K562 (cell line): ENCODE measurements at places on chromosomes 11 and 22. TPM values are rescaled to one million over a fixed set of nuclear protein-coding genes. Genes with fewer than 3 reads are reported as not detected.

GRCh38 chr11:34616830-34617504, 3.9 kb upstream of the EHF start:
- no peaks in the 10 kb centered on the region for H3K27me3 ChIP-seq
- no peak overlapping the region for H3K4me3 ChIP-seq
- H3K36me3 ChIP-seq = no peaks in the 10 kb centered on the region

GRCh38 chr11:57394203-57394965, 3.9 kb upstream of the PRG2 start:
- no peak overlapping the region for H3K27ac ChIP-seq
- no peaks in the 10 kb centered on the region for H3K27me3 ChIP-seq
- H3K4me1 ChIP-seq = peaks cover 66% of the 10 kb centered on the region
- no peaks in the 10 kb centered on the region for H3K36me3 ChIP-seq

- no peak overlapping the region for H3K4me3 ChIP-seq
- H3K36me3 ChIP-seq = peaks cover 45% of the 10 kb centered on the region; the same call in 2 of the 3 replicates
These were observed 15.7 kb downstream of the TMEM121B start for GRCh38 chr22:17105143-17106129.

GRCh38 chr11:21988477-21988876, 204.4 kb upstream of the ANO5 start:
- H3K27ac ChIP-seq = no peak overlapping the region
- H3K27me3 ChIP-seq = no peaks in the 10 kb centered on the region
- DNase-seq = no peak
- H3K4me3 ChIP-seq = no peak overlapping the region
- H3K4me1 ChIP-seq = no peaks in the 10 kb centered on the region
- no peaks in the 10 kb centered on the region for H3K36me3 ChIP-seq

- no peaks in the 10 kb centered on the region for H3K27me3 ChIP-seq
- H3K4me1 ChIP-seq = no peaks in the 10 kb centered on the region
- no peak for DNase-seq
- H3K36me3 ChIP-seq = no peaks in the 10 kb centered on the region
These were observed 687.2 kb downstream of the OPCML start for GRCh38 chr11:132844956-132845696.

DNA sequence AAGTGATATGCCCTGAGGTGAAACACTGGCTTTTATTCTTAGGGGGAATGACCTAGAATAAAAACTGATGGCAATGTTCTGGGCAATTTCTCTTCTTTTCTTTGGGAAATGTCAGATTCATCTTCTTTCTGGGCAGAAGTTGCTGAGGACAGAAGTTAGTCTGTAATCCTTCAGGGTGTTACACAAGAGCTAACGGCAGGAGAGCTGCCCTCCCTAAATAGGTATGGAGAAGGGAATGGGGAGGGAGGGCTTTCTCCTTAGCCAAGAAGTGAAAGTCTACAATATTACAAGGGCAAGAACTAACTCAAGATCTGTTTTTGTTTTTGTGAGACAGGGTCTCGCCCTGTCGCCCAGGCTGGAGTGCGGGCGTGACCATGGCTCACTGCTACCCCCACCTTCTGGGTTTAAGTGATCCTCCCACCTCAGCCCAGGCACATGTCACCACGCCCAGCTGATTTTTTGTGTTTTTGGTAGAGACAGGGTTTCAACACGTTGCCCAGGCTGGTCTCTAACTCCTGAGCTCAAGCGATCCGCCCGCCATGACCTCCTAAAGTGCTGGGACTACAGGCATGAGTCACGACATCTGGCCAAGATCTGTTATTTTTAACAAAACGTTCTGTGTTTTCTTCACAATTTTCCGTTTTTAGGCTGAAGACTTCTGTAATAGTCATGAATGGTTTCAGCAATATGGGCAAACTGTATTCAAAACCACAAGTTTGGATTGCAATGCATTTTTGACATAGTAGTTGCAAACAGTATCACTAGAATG, 7.2 kb downstream of the PIWIL4 start:
- no peak overlapping the region for H3K27ac ChIP-seq
- H3K36me3 ChIP-seq = 0 out of 3 replicates have a peak, but pooled peaks cover 3% of the 10 kb centered on the region
- H3K4me1 ChIP-seq = peaks cover 4% of the 10 kb centered on the region; the same call in 1 of the 2 replicates
- no peaks in the 10 kb centered on the region for H3K27me3 ChIP-seq

DNA sequence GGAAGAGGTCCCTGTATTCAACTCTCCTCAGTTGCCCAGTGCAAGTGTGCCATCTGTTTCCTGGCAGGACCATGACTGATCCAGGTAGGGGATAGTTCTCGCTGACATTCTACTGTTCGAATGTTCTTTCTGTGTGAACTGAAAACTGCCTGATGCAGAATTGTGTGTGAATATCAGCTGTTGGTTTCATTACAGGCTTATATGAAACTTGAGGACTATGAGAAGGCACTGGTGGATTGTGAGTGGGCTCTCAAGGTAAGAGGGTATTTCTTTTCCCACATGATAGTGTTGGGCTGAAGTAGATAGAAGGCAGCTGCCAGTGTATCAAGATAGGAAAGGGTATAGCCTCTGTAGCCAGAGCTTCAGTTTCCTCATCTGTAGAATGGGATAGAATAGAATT, 15.3 kb downstream of the TTC12 start:
- 0 out of 3 replicates have a peak, but pooled peaks cover 3% of the 10 kb centered on the region for H3K36me3 ChIP-seq
- H3K4me3 ChIP-seq = no peak overlapping the region
- no peaks in the 10 kb centered on the region for H3K4me1 ChIP-seq
- DNase-seq = no peak
- H3K27me3 ChIP-seq = no peaks in the 10 kb centered on the region
- no peak overlapping the region for H3K27ac ChIP-seq

GRCh38 chr11:128929991-128930390, 12.7 kb downstream of the TP53AIP1 start:
- no peak overlapping the region for H3K4me3 ChIP-seq
- H3K27ac ChIP-seq = no peak overlapping the region
- peaks cover 7% of the 10 kb centered on the region; the same call in 1 of the 2 replicates for H3K27me3 ChIP-seq
- H3K4me1 ChIP-seq = no peaks in the 10 kb centered on the region
- no peak for DNase-seq

- no peaks in the 10 kb centered on the region for H3K27me3 ChIP-seq
- no peaks in the 10 kb centered on the region for H3K4me1 ChIP-seq
- no peak overlapping the region for H3K4me3 ChIP-seq
- no peak for DNase-seq
- H3K36me3 ChIP-seq = no peaks in the 10 kb centered on the region
These were observed 61.5 kb downstream of the CACNG2 start for GRCh38 chr22:36641902-36642640.

DNA sequence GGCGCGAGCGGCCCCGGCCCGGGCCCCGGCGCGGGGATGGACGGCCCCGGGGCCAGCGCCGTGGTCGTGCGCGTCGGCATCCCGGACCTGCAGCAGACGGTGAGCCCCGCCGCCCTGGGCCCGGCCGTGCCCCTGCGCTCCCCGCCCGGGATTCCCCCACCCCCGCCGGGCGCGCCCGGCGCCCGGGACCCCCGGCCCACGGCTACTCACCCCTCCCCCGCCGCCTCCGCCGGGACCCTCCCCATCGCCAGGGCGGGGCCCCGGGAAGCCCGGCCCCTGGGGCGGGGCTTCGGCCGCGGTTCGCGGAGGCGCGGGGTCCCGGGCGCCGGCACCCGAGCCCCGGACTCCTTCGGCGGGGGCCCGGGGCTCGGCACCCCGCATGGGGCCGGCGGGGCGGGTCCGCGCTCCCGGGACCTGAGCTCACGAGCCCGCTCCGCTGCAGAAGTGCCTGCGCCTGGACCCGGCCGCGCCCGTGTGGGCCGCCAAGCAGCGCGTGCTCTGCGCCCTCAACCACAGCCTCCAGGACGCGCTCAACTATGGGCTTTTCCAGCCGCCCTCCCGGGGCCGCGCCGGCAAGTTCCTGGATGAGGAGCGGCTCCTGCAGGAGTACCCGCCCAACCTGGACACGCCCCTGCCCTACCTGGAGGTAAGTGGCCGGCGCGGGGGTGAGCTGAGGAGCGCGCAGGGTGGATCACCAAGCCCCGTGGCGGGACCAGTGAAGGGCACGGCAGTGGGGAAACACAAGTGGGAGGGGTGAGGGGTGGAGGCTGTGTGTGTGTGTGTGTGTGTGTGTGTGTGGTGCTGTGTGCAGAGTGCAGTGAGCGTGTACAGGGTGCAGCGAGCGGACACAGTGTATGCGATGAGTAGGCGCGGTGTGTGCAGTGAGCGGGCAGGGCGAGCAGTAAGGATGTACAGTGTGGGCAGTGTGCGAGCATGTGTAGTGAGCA, 2.3 kb downstream of the SHANK3 start:
- DNase-seq = peak; percentile 68
- H3K4me3 ChIP-seq = 0 out of 2 replicates have a peak overlapping the region, but pooled peaks have one; percentile 3
- no peaks in the 10 kb centered on the region for H3K4me1 ChIP-seq
- H3K27ac ChIP-seq = no peak overlapping the region
- peaks cover 29% of the 10 kb centered on the region for H3K27me3 ChIP-seq

DNA sequence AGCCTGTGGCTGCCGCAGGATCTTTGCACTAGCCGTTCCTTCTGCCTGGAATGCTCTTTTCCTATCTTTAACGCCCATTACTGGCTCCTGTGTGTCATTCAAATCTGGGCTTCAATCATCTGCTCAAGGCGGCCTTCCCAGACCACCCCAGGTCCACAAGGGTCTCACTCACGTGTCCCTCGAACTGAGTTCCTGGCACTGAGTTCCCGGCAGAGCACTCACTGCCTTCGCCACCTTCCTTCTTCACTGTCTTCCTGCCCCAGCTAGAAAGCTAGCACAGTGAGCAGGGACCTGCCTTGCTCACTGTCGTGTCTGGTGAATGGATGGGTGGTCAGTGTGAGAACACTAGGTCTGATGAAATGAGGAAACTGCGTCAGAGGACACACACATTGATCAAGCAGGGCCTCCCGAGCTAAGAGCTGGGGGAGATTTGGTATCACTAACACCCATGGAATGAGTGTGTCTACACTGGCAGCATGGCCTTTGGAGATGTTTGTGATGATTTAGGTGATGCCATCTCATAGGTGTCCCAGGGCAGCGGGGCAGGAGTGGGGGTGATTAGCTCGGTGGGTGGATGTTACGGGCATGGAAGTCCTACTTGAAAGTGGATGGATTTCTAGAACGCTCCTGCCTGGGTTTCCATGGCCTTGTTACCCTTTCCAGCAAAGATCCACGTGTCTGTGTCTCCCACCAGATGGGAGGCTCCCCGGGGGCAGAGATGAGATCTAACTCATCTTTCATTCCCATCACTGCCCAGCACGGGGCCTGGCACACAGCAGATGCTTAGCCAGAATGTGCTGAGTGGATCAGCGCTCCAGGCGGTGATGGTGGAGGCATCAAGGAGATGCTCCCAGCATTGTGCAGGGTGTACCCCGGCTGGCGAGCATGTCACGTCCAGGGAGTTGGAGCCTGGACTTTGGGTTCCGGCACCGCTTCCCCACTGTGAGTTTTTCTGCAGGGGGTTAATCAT, 64.5 kb downstream of the SHISAL1 start:
- no peaks in the 10 kb centered on the region for H3K36me3 ChIP-seq
- no peaks in the 10 kb centered on the region for H3K27me3 ChIP-seq
- no peak for DNase-seq
- no peak overlapping the region for H3K4me3 ChIP-seq

GRCh38 chr11:13098063-13098462, 88.9 kb downstream of the RASSF10 start:
- H3K4me3 ChIP-seq = no peak overlapping the region
- no peak for DNase-seq
- peaks cover 6% of the 10 kb centered on the region for H3K4me1 ChIP-seq
- H3K27me3 ChIP-seq = no peaks in the 10 kb centered on the region
- no peaks in the 10 kb centered on the region for H3K36me3 ChIP-seq

DNA sequence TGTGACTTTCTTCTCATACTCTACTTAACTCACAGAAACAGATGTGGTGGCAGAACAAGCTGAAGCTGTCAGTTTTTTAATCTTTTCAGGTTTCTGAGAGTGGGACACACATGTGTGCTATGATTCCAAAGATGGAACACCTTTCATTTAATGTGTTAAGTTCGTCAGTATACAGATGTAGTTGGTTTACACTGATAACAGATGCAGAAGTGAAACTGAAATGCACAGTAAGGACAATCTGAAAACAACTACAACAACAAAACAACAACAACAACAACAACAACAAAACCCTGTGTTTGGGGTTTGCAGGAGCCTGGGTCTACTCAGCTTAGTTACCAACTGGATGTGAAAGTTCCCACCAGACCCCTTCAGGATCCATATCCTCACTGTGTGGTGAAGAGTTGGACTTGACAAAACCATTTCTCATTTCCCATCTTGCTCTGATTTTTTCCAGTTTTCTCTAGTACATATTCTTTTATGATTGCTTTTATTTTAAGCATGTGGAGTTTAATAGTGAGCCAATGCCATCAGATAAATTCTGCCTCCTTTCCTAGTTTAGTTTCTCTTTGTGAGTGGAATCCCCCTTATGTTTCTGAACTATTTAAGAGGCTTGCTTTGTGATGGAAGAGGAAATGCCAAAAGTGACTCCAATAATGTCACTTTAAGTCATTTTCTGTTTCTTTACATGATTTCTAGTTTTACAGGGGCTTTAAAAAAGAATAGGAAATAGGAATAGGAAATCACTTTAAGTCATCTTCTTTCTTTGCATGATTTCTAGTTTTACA, 47.8 kb downstream of the ARHGAP42 start:
- no peaks in the 10 kb centered on the region; the same call in 1 of the 2 replicates for H3K4me1 ChIP-seq
- H3K4me3 ChIP-seq = no peak overlapping the region
- H3K27ac ChIP-seq = no peak overlapping the region

DNA sequence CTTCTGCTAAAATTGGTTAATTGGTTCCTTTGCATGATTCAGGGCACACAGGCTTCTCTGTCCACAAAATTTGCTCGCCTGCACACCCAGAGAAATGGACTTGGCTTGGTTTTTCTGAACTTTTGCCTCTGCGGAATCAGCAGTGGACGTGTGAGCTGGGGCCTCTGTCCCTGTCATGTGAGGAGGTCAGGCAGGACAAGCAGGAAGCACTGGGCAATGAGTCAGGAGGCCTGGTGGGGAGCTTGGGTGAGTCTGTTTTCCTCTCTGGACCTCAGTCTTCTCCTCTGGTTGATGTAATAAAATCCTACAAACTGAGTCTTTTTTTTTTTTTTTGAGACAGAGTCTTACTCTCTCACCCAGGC, 10.4 kb upstream of the CELSR1 start:
- no peak overlapping the region for H3K27ac ChIP-seq
- no peak for DNase-seq
- no peak overlapping the region for H3K4me3 ChIP-seq
- H3K27me3 ChIP-seq = peaks cover 3% of the 10 kb centered on the region; the same call in 1 of the 3 replicates
- no peaks in the 10 kb centered on the region for H3K36me3 ChIP-seq
- H3K4me1 ChIP-seq = no peaks in the 10 kb centered on the region; the same call in 1 of the 2 replicates

DNA sequence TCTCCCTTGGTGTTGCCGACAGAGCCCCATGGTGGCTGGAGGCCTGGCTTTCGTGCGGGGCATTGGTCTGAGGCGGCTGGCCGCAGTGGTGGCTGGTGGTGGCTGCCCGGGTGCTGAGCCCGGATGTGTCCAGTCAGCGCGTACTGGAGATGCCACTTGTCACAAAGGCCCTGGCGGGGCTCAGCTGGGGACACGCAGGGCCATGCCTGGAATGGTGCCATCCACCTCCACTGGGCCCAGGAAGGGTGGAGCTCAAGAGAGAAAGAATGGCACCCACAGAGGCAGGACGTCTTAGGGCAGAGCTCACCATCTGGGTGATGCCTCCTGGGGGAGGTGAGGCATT, 92.5 kb downstream of the CEP164 start:
- H3K27ac ChIP-seq = no peak overlapping the region
- H3K27me3 ChIP-seq = peaks cover 42% of the 10 kb centered on the region
- DNase-seq = no peak
- H3K4me1 ChIP-seq = no peaks in the 10 kb centered on the region
- no peaks in the 10 kb centered on the region for H3K36me3 ChIP-seq

The GGTLC2 gene
- total RNA-seq = not detected in 2 replicates

The NTM gene
- not detected in 2 replicates for total RNA-seq

The LIF gene
- 0.31 TPM in 2 replicates for total RNA-seq

The NLRX1 gene
- 2.1 and 2.3 TPM in 2 replicates for total RNA-seq
